Activated effector memory CD4-positive, alpha-beta T cell treated with anti-CD3 and anti-CD28 coated beads, Interleukin-2, amount 50 U/mL, for 16 hours (primary cell): ENCODE measurements at places on chromosomes 11 and 22.

- no peak for DNase-seq
These were observed 556.1 kb downstream of the SOX6 start for GRCh38 chr11:15800111-15800800.

- DNase-seq: no peak
These were observed 135.4 kb upstream of the LARGE1 start for GRCh38 chr22:34055525-34056200.

GRCh38 chr22:19873138-19873959 lies 18.7 kb upstream of the GNB1L start:
- DNase-seq: peak; percentile 28

DNA sequence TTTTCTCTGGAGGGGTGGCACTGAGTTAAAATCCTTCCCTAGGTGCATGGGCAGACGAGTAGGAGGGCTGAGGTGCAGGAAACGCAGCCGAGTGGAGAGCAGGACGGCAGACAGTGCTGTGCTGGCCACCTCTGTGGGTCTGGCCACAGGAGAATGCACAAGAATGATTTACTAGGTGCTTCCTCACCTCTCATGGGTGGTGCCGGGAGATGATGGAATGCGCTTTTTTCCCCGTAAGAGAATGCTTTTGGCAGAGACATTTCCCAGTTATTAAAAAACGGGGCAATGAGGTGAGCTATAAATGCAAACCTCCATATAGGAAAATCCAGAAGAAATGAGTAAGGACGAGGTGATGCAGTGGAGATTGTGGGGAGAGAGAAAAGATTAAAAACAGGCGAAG lies 86.1 kb downstream of the ADAMTS15 start:
- DNase-seq: no peak

- no peak for DNase-seq
These were observed 48.0 kb upstream of the NARS2 start for GRCh38 chr11:78622666-78623065.

DNA sequence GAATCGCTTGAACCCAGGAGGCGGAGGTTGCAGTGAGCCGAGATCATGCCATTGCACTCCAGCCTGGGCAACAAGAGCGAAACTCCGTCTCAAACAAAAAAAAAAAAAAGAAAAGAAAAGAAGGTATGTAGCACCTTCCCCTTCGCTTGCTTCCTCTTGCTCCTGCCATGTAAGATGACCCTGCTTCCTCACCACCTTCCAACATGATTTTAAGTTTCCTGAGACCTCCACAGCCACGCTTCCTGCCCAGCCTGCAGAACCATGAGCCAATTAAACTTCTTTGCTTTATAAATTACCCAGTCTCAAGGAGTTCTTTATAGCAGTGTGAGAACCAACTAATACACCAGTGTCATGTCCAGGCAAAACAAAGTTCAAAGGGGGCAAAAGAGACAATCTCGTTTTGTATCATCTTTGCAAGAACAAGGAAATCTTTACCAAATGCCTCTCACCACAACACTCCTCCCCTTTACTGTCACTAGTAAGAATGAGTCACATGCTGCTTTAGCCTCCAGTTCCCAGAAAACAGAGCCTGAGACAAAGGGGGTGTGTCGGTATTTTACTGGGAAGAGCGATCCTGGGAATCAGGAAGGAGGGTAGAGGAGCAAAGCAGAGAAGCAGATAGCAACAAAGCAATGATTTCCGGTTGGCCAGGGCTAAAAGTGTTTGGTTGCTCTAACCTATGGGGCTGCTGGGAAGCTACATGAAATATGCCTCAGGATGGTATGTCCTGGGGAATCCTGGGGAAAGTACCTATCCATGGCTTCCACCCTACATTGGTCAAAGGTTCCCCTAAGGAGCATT lies 10.5 kb upstream of the MCHR1 start:
- no peak for DNase-seq

GRCh38 chr11:117010808-117011540 lies 87.3 kb downstream of the SIK3 start:
- no peak for DNase-seq

- no peak for DNase-seq
These were observed 199.1 kb downstream of the SWAP70 start for GRCh38 chr11:9862981-9863380.

- peak; percentile 10 for DNase-seq
These were observed 115.8 kb upstream of the THY1 start for GRCh38 chr11:119538753-119539152.

GRCh38 chr22:20203142-20203551 lies 52.3 kb upstream of the CCDC188 start:
- DNase-seq: no peak

DNA sequence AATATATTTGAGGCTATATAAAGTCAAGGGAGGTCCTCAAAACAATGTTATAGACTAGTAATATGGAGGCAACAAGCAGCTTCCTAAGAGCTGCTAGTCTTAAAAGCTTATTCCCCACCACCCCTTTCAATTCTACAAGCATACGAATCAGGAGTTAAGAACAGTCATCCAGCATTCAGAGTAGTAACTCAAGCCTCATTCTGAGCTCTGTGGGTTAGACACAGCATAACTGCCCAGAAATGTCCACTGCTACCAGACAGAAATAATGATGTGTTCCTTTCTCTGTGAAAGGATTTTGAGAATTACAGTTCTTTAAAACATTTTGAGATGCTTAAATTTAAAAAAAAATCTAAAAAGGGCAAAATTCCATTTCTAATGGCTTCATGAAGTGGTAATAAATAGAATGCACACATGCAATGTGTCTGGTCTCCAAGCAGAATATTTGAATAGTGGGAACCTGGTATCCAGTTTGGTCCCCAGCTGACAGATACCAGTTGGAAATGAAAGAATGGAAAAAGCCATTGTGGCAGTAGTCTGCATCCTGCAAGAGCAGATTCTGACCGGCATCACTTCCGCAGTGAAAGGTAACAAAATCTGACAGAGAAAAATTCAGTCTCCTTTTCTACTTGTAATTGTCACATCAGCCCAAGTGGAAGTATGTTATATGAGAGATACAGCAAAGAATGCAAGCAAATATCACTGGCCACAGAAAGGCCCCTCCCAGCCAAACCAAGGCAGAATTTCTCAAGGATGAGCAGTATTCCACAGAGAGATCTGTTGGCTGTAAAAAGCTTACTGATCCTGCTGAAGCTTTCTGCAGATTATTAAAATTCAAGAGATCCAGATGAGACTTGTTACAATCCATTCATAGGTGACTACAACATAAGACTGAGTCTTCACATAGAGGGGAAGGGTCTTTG lies 310.8 kb upstream of the PITPNB start:
- DNase-seq: no peak

DNA sequence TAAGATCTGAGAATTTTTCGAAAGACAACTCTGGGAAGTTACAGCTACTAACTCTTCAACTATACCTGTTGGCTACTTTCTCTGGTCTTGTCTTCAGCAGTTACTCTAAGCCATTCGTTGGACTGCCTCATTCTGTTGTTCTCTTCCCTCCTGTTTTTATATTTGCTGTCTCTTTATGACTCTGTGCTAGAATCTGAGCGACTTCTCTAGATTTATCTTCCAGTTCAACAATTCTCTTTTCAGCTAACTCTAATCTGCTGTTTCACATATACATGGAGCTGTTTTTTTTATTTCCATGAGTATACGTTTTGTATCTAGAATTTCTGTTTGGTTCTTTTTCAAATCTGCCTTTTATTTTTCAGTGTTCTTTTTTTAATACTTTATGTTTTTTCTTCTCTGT lies 127.4 kb upstream of the SORL1-AS1 start:
- no peak for DNase-seq
